Naive thymus-derived CD8-positive, alpha-beta T cell (primary cell): ENCODE measurements at places on chromosomes 7 and 10.

GRCh38 chr7:20741801-20742200 is 44.9 kb downstream of the SP8 start:
- DNase-seq: no peak

DNA sequence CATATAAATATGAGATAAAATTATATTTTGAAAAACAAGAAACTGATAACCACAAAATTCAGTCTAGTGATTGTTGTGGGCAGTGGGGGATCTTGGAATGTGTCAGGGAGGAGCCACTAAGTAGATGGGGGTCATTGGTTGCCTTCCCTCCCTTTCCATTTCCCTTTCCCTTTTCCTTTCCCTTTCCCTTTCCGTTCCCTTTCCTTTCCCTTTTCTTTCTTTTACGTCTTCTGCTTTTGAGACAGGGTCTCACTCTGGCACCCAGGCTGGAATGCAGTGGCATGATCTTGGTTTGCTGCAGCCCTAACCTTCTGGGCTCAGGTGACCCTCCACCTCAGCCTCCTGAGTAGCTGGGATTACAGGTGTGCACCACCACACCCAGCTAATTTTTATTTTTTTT is 51.0 kb downstream of the DYNC2I1 start:
- DNase-seq: no peak

- DNase-seq: no peak
Measured at GRCh38 chr10:11670381-11670780, 58.9 kb upstream of the USP6NL start.

DNA sequence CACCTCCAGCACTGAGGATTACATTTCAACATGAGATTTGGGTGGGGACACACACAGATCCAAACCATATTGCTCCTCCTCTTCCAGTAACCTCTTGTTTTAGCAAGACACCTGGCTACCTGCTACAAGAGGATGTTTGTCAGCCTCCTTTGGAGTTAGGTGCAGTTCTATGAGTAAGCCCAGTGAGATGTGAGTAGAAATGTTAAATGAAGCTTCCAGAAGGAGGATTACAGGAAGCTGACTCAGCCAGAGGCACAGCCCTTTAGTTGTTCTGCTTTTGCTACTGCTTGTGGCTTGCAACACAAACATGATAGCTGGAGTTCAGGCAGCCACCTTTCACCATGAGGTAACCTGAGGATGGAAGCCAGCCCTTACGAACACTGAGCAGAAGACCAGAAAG is 382.7 kb upstream of the RNF32 start:
- DNase-seq: no peak

DNA sequence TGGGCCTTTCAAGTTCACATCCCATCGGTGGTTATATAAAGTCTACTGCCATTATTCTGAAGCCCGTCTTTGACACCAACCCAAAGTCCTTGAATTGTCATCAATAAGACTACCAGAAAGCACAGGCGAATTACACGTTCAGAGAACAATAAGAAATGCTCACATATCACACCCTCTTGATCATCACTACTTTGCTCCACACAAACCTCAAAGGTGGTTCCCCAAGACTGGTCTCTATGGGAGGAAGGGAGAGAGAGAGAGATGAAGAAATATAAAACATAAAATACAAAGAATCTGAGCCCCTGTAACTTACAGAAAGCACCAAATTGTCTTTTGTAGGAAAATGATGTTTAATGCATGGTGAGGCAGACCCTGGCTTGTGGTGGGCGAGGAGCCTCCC is 4.4 kb downstream of the HIPK2 start:
- DNase-seq: no peak

GRCh38 chr10:126001576-126001975 is 105.2 kb downstream of the FANK1 start:
- no peak for DNase-seq

DNA sequence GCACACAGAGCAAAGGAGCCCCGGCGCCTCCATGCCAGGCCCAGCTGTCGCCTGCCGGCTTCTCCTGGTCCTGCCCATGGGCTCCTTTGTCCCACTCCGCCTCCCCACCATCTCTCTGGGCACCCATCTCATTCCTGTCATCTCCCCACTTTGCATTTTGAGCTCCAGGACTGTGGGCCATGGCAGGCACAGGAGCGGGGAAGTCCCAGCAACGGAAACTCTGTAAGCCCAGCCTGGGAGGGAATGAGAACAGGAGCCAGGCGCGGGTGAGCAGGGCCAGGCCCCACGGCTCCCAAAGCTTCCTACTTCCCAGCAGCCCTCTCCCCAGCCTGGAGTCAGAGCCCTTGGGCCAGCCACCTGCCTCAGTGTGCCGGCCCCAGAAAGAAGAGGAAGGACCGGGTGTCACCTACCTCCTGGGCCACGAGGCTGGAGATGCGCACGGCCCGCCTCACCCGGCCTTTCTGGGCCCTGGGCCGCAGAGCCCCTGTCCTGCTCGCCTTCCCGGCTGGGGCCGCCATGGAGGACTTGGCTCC is 23.1 kb downstream of the KCNH2 start:
- DNase-seq: no peak

GRCh38 chr10:110269374-110270318 is 35.1 kb downstream of the SMNDC1 start:
- no peak for DNase-seq

GRCh38 chr10:76711222-76711997 is 926.2 kb downstream of the KCNMA1 start:
- DNase-seq: no peak

DNA sequence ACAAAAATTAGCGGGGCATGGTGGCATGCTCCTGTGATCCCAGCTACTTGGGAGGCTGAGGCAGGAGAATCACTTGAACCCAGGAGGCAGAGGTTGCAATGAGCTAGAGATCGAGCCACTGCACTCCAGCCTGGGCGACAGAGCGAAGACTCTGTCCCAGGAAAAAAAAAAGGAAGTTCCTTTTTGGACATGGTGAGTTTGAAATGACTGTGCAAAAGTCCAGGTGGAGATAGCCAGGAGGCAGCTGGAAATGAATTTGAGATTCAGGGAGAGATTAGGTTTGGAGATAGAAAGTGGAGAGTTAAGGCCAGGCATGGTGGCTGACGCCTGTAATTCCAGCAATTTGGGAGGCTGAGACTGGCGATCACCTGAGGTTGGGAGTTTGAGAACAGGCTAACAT is 139.1 kb downstream of the MARCHF5 start:
- DNase-seq: no peak

DNA sequence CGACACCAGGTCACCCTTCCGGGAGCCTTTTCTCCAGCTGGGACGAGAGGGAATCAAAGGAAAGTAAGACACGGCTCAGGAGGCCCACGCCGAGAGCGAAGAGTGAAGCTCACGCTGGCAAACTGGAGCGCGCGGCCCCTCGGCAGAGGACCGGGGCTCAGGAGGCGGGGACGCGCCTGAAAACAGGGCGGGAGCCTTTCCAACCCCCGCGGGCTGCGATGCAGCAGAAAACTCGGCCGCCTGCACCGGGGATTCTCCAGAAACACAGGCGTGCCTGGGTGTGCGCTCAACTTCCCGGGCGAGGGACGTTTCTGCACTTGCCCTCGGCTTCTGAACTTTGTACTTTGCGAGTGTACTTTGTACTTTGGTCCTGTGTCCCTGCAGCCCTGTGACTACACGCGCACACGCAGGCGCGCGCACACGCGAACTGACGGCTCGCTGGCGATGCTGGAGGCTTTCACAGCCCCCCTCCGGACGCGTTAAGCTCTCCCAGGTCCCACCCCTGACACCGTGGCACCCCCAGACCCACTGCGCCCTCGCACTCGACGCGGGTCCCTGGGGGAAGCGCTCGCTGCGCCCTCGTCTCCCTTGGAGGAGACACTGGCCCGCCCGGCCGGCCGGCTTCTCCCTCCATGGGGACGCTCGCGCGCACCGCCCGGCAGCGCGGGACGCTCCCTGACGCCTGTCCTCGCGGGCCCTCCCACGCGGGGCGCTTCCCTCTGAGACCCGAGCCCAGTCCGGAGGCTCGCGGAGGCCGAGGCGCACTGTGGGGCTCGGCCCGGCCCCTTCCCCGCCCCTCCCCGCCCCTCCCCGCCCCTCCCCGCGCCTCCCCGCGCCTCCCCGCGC is 588 bp upstream of the PAOX start:
- peak; percentile 40 for DNase-seq

GRCh38 chr7:115637128-115637527 is 393.4 kb downstream of the TFEC start:
- no peak for DNase-seq

DNA sequence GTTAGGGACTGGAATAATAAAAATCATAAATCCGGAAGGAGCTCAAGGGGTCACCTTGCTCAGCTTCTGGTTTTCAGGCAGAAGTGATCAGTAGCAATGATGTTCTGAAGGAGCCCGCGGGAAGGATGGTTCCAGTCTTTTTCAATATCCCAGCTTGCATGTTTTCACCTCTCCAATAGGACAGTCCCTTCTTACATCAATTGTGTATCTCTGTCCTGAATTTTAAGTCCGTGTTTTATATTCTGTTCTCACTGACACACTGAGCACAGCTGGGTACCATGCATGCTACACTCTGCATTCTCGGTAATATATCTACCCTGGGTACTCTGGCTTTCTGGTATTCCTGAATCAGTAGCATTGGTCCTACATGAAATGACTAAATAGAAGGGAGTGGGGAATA is 55.2 kb upstream of the SLC35B4 start:
- DNase-seq: no peak

DNA sequence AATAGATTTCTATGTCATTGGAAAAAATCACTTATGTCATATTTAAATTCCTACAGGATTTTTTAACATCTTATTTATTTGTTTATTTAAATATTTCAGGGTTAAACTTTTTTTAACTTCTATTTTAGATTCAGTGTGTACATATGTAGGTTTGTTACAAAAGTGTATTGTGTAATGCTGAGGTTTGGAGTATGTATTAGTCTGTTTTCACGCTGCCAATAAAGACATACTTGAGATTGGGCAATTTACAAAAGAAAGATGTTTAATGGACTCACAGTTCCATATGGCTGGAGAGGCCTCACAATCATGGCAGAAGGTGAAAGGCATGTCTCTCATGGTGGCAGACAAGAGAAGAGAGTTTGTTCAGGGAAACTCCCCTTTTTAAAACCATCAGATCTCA is 65.4 kb downstream of the MGAM2 start:
- no peak for DNase-seq

DNA sequence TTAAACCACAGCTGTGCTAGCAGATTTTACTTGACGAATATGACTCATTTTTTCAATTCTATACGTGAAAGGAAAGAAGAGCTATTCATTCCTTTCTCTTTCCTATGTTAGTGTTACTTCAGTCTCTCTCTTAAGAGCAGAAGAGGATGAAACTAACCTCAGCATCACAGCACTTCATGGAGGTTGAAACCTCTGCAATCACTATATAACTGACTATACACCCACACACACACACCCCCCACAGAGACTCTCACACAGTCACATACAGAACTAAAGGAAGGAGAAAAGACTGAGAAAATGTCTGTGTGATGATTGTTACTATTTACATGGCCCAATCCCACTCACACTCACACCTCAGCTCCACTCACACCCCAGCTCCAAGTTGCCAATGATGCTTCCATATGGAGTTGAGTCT is 104.2 kb downstream of the KIF20B start:
- DNase-seq: no peak

- DNase-seq: no peak
Measured at GRCh38 chr7:120360918-120361317, 87.9 kb downstream of the KCND2 start.

DNA sequence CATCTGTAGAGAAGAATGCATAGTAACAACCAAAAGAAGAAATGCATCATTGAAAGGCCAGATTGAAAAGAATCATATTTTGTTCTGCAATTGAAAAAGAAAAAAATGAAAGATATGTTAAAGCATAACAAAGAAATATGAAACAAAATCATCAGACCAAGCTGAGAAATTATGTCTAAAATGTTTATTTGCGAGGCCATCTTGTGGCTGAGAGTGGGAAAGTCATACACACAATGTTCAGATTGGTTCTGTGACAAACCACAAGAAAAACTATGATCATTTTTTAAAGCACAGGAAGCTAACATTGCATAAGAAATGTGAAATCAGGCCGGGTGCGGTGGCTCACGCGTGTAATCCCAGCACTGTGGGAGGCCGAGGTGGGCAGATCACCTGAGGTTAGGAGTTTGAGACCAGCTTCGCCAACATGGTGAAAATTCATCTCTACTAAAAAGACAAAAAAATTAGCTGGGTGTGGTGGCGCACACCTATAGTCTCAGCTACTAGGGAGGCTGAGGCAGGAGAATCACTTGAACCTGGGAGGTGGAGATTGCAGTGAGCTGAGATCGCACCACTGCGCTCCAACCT is 36.6 kb downstream of the ABCB5 start:
- no peak for DNase-seq

DNA sequence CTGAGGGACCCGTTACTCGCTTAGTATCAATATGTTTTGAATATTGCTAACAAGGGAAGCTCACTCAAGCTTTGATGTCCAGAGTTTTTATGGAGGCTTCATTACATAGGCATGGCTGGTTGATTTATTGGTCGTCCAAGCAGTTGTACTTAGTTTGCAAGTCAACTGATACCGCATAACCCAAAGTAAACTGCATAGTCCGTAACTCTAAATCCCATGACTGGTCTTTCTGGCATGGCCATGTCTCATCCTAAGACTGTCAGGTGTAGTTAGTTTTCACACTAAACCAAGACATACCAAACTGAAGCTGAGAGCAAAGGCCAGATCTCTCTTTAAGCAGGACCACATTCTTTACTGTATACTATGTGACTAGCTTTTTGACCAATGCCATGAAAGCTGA is 397.9 kb downstream of the TFEC start:
- DNase-seq: no peak

- DNase-seq: no peak
Measured at GRCh38 chr10:69124563-69125268, 738 bp downstream of the VPS26A start.

- DNase-seq: no peak
Measured at GRCh38 chr10:94407668-94408067, 5.3 kb downstream of the TBC1D12 start.

GRCh38 chr10:103798511-103798910 is 56.9 kb downstream of the SH3PXD2A start:
- no peak for DNase-seq

DNA sequence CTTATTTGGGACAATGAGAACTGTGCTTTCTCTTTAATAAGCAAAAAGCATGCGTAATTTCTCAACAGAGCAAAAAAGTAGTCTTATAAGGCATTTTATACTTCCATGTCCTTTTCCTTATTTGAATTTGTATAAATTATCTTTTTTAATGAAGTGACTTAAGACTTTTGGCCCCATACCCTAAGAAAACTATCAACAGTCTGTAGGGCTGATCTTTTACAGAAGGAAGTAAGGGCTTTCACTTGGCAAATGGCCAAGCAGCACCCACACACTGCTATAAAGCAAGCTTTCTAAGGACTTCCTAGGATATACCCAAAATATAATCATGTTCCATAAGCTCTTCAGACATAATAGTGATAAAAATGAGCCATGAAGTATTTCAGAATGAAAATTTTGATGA is 3.4 kb downstream of the CRPPA start:
- DNase-seq: no peak

- DNase-seq: no peak
Measured at GRCh38 chr10:86329896-86330680, 36.5 kb downstream of the GRID1 start.
